Stimulated activated naive CD4-positive, alpha-beta T cell treated with Interleukin-2 at 50 U/mL for 16 hours (primary cell): ENCODE measurements at places on chromosomes 7 and 10.

- DNase-seq = no peak
Observed at GRCh38 chr10:102738692-102739121, 5.0 kb upstream of the WBP1L start.

- no peak for DNase-seq
Observed at GRCh38 chr10:121165276-121165675, 314.1 kb downstream of the WDR11 start.

DNA sequence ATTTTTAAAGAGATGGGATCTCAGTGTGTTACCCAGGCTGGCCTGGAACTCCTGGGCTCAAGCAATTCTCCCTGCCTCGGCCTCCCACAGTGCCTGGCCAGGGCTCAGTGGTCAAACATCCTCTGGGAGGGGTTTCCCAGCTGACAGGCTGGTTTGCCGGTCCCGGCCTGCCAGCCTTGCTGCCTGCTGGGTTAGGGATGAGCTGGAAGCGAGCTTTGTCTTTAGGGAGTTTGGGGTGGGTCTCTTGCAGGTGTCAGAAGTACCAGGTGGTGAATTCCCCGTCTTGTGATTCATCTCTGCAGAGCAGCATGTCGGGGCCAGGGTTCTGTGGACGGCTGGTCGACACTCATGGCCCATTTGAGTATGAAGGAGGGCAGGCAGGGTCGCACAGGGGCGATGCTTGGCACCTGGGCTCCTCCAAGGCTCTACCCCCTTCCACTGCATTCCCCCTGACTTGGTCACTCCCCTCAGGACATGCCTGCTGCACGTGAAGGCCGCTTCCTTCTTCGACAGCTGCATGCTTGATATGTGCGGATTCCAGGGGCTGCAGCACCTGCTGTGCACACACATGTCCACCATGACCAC is 30.3 kb downstream of the ZAN start:
- DNase-seq = no peak

DNA sequence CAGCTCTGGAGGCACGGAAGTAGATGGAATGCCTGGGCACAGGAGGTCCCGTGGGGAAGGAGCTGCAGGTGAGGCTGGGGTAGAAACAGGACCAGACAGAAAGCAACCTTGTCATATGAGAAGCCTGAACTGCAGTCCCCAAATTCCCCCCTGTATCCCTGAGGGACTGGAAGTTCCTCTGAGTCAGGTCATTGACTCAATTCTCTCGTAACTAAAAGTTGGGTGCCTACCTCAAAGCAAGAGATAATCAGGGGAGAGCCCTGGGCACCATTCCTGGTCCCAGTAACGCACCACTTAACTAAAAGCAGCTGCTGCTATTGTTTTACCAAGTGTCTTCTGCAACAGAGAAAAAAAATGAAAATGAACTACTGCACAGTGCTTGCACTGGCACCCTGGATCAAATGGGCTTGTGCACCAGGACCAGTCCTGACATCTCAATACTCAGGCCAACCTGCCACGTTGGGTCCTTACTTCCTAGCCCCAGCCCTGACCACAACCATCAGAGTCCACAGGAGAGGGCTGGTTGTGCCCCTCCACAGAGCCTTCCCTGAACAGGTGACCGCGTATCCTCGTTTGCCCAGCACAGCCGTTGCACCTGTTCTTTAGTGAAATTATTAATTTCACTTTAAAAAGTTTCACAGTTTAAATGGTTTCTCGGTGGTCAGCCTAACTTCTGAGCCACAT is 79.3 kb downstream of the GRID1 start:
- no peak for DNase-seq

GRCh38 chr7:41955893-41956675 is 253.2 kb upstream of the INHBA start:
- DNase-seq = no peak

DNA sequence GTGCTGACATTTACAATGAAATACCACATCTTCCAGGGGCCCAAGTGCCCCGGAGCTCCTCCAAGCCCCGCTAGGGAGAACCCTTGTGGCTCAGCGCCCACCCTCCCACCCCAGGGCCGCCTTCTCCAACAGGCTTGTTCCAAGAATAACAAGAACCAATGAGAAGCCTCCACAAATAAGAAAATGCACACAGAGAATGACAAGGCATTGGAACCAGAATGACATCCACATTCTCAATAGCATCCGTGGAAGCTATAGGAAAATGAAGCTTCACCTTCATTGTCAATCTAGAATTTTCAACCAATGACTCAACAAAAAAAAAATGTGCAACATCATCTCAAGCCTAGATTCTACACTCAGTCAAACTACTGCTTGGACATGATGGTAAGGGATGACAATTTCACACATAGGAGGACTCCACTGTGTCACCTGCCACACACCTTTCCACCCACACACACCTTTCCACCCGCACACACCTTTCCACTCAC is 50.4 kb upstream of the PPP2R2D start:
- no peak for DNase-seq

GRCh38 chr7:125090596-125090995 is 161.0 kb upstream of the POT1 start:
- no peak for DNase-seq

DNA sequence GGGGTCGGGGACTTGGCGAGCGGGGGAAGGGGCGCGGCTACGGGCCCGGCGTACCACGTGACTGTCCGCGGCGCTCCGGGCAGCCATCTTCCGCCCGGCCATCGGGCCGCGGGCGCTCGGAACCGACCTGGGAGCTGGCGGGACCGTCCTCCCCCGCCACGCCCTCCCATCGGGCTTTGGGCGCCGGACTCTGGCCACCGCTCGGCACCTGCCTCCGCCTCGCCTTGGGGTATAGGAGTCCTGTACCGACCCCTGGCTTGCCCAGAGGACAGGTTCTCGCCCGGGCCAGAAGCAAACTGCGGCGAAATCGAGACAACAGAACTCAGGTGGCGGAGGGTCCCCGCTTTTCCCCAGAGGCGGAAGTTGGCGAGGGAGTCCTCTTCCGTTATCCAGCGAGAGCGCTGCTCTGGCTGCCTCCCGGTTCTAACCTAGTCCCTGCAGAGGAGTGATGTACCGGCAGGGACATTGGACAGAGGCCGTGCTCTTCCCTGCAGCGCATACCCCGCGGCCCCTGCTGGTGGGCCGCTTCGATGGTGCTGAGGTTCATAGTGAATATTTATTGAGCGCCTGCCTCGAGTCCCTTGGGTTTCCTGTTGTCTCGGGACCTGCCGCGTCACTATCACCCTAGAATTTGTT is 1.2 kb upstream of the SGMS1 start:
- peak; percentile 52 for DNase-seq

GRCh38 chr7:1591396-1591795 is 21.6 kb upstream of the PSMG3 start:
- no peak for DNase-seq

DNA sequence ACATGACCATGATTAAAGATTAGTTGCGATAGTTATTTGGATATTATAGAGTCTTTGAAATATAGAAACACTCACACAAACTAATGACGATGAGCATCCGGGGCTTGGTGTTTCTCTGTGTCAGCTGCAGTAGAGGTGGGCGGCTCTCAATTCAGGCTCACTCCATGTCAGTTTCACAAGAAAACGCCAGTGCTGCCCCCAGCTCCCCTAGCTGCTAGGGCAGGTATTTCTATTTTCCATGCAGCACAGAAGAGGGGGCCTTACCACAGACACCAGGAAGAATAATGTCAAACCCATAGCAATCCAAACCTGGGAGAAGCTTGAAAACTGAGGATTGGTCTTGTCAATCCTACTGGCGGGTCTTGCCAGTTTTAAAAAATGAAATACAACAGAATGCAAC is 197.1 kb downstream of the PHTF2 start:
- no peak for DNase-seq

- DNase-seq = no peak
Observed at GRCh38 chr7:101644879-101645278, 15.8 kb upstream of the MYL10 start.

DNA sequence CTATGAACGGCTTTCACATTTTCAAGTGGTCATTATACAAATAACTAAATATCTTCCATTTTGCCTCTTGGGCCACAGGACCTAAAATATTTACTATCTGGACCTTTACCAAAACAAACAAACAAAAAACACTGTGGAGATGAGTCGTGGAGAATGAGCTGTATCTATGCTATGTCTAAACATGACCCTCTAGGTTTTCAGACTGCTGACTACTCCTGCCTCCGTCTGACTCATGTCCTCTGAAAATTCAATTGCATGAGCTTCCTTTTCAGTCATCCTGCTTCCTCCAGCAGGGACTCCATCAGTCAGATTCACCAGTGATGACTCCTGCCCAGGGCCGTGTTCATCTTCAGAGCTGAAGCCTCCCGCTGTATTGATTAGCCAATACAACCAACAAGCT is 96.8 kb downstream of the COL28A1 start:
- DNase-seq = no peak

- DNase-seq = no peak
Observed at GRCh38 chr7:3984456-3984855, 683.4 kb downstream of the SDK1 start.

DNA sequence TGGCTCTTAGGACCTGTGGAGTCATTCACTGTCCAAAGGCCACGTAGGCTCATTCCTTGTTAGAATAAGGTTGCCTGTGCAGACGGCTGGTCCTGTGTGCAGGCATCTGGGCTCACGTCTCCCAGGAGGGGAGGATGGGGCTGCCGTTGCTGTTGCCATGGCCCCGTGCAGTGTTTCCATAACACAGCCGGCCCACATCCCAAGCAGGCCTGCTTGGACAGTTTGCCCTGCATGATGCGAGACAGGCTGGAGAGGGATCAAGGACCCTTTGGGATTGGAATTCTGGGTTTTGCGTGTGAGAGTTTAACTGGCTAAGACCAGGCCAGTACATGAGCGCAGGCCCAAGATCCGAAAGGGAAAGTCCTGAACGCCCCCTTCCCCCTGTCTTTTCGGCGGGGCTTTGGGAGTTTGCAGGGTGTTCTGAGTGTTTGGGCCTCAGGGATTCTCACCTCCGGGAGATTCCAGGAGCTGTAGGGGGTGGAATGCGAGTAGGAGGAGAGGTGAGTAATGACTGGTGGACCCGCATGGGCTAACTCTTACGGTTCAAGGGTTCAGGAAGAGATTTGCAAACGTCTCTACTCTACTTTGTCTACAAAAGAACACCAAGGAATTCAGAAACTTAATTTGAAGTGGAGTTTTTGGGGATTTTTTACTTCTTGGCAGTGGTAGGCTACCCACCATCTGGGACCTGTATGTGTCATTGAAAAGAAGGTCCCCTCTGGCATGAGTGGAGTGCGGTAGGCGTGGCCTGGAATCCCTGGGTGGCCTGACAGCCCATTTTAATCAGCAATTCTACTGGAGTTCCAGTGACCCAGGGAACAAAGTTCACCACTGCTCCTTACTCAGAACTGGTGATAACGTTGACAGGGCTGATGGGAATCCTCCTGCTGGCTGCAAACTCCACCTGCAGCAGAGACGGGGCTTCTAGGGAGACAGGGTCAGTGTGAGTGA is 125.4 kb downstream of the ITIH5 start:
- DNase-seq = no peak

DNA sequence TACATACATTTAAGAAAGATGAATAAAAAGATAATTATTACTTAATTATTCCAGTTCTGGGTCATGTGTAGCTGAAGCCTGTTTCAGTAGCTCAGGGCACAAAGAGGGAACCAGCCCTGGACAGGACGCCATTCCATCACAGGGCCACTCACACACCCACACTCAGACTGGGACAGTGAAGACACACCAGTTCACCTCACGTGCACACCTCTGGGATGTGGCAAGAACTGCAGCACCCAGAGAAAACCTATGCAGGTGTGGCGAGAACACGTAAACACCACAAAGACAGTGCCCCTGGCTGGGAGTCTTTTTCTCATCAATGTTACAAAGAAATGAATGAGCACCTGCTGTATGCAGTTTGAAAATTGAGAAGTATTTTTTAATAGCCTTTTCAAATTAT is 1.6 kb upstream of the IDI1 start:
- peak; percentile 33 for DNase-seq

DNA sequence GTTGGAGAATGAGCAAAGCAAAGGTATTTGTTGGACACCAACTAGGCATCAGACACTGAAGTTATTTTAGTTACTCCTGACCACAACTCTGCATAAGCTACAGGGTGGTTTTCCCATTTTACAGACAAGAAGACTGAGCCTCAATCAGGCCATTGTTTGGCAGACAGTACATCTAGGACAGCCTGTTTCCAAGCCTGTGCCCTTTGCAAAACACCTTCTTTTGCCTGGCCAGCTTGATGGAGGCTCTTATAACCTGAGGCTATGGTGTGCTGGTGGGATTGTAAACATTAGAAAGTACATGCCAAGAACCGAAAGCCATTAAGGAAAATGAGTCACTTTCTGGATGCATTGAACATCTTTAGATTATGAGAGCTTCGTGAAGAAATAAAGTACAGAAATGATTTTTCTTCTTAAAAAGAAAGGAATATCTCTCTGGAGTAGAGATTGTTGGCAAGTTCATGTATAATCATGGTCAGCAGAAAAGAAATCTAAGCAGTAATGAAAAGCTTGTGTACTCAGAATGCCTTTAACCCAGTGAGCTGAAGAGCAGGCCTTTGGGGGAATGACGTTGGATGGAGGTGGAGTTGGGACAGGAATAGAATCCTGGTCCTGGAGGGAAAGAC is 140.6 kb downstream of the KIAA1217 start:
- DNase-seq = no peak

DNA sequence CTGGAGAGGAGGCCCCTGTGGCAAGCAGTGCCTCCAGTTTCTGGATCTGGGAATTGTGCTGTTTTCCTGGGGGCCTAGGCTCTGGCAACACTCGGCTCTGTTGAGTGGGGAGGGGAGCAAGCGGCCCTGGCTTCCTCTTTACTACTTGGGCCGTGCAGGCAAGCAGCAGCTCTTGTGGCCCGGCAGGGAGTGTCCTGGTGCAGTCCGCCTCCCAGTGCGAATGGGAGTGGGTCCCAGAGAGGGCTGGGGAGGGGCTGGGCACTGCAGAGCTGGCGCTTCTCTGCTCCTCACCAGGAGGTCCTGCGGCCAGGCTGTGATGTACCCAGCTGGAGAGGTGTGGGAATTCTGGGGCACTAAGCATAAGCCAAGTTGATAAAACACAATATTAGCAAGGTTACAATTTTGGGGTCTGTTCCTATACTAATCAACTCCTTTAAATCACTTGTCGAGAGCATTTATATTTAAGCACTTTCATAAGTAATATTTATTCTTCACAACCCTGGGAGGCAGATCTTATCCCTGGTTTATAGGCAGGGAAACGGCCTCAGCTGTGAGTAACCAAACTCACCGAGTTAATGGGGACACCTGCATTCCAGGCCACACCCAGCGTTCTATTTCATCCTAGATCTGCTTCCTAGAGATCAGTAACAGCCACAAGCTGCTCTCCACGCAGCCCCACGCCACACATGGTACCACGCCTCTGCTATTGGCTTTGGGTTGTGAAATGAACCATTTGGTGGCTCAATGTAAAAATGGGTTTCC is 183.4 kb upstream of the PLXNA4 start:
- DNase-seq = no peak

GRCh38 chr10:123807444-123808035 is 84.1 kb downstream of the CPXM2 start:
- no peak for DNase-seq

DNA sequence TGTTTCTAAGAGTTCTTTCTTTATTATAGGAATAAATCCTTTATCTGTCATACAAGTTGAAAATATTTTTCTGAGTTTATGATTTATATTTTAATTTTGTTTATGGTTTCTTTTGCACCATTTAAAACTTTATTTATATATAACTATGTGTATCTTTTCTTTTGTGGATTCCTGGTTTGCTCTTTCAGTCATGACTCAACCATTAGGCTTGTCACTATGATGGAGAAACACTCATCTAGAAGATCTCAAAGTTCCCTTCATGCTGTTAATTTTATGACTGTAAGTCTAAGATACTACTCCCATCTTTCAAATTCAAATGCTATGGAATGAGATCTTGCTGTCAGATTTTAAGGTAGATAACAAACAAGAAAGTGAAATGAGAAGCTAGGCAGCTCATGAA is 199.5 kb downstream of the INHBA start:
- DNase-seq = no peak

- no peak for DNase-seq
Observed at GRCh38 chr10:121088524-121088923, 237.4 kb downstream of the WDR11 start.
